ENCODE measurements at places on chromosomes 4 and X. TPM values are rescaled to one million over a fixed set of nuclear protein-coding genes. Genes with fewer than 3 reads are reported as not detected.

The AR gene
- 18.3 TPM for total RNA-seq

The CCDC110 gene
- 6.2 TPM for total RNA-seq

The DCLK2 gene
- total RNA-seq, result 32.2 TPM

The LEF1 gene
- 0.54 TPM for total RNA-seq

The LNX1 gene
- total RNA-seq, result 12.6 TPM

The AFAP1 gene
- 40.1 TPM for total RNA-seq

The CT45A1 gene
- not detected for total RNA-seq

The FAT1 gene
- 117 TPM for total RNA-seq

The TMEM31 gene
- total RNA-seq, result not detected

The YY2 gene
- total RNA-seq, result 1.5 TPM

The FAT4 gene
- total RNA-seq, result 53.6 TPM

The COL25A1 gene
- total RNA-seq, result 0.81 TPM

- no peak overlapping the region for H3K4me3 ChIP-seq
- no peak overlapping the region for H3K27ac ChIP-seq
- H3K4me1 ChIP-seq, result no peaks in the 10 kb centered on the region
- no peaks in the 10 kb centered on the region for H3K27me3 ChIP-seq
- no peak for DNase-seq
- no peaks in the 10 kb centered on the region for H3K36me3 ChIP-seq
Measured at GRCh38 chr4:61938250-61938846, 738.2 kb downstream of the ADGRL3 start.

GRCh38 chrX:32448320-32448719, 763.0 kb downstream of the DMD start:
- no peak for DNase-seq
- no peak overlapping the region for H3K4me3 ChIP-seq
- H3K36me3 ChIP-seq, result no peaks in the 10 kb centered on the region
- no peaks in the 10 kb centered on the region for H3K27me3 ChIP-seq
- H3K4me1 ChIP-seq, result no peaks in the 10 kb centered on the region
- no peak overlapping the region for H3K27ac ChIP-seq

GRCh38 chr4:2871911-2872310, 28.3 kb downstream of the ADD1 start:
- H3K36me3 ChIP-seq, result peaks cover 3% of the 10 kb centered on the region
- H3K4me1 ChIP-seq, result peaks cover 51% of the 10 kb centered on the region
- no peak for DNase-seq
- no peak overlapping the region for H3K27ac ChIP-seq
- no peak overlapping the region for H3K4me3 ChIP-seq

DNA sequence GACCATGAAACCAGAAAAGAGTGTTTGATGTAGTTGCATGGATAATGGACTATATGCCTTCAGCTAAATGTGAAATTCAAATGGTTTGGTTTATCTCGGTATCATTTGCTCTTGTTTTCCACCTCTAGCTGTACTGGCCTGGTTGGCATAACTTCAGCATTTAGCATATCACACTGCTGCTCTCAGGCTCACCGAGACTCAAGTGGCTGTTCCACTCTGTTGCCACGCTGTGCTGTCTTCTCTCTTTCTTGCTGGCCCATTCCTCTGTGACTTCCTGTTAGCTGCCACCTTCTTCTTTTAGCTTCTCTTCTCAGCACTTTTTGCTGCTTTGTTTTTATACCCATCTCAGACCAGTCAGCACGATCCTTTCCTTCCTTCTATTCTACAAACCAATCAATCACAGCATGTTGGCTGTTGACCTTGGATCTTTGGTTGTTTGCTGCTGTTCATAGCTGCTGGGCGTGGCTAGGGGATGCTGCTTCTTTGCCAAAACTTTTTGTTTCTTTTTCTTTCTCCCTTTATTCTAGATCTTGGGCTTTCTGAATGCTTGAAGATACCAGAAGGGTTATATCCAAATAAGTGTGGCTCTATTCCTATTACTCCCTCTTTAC, 24.0 kb downstream of the INTS6L start:
- peak overlapping the region; percentile 11 for H3K4me3 ChIP-seq
- H3K27me3 ChIP-seq, result no peaks in the 10 kb centered on the region
- no peaks in the 10 kb centered on the region for H3K4me1 ChIP-seq
- no peak for DNase-seq

DNA sequence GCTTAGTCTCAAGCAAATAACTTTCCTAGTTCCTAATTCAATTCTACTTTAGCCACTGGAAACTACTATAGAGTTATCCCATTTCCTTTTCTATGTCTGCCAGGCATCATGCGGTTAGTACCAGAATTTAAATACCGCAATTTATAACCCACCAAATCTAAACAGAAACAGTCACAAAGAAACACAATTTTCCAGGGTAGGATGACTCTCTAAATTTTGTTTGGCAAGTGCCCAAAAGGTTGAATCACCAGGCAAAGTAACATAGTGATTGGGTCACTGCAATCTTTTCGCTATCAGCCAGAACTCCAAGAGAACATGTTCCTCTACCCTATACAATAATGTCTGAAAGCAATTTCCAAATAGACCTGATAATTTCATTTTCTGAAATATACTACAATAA, 240.2 kb upstream of the GRIA3 start:
- no peak overlapping the region for H3K4me3 ChIP-seq
- no peak for DNase-seq
- H3K36me3 ChIP-seq, result no peaks in the 10 kb centered on the region

GRCh38 chrX:110407910-110408545, 49.4 kb downstream of the RTL9 start:
- H3K27me3 ChIP-seq, result no peaks in the 10 kb centered on the region
- H3K27ac ChIP-seq, result no peak overlapping the region
- no peak for DNase-seq
- H3K4me3 ChIP-seq, result no peak overlapping the region

- DNase-seq, result no peak
- no peaks in the 10 kb centered on the region for H3K27me3 ChIP-seq
- H3K36me3 ChIP-seq, result no peaks in the 10 kb centered on the region
- H3K4me3 ChIP-seq, result peak overlapping the region; percentile 31
- no peaks in the 10 kb centered on the region for H3K4me1 ChIP-seq
Measured at GRCh38 chrX:149471397-149471796, 33.7 kb downstream of the IDS start.

DNA sequence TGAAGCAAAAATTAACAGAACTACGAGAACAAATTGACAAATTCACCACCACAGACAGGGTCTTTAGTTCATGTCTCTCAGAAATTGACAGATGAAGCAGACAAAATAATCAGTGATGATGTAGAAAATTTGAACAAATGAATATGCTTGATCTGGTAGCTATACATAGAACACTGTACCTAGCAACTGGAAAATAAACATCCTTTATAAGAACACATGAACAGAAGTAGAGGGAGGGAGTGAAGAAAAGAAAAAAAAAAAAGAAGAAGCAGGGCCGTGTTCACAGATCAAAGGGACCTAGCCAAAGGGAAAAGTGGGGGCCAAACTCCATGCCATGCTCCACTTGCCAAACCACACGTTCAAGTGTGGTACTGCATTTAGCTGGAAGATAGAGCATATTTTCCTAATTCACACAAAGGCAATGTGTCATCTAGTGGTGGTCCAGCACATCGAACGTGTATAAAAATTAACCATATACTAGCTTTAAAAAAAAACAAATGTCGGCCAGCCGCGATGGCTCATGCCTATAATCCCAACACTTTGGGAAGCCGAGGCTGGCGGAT, 5.6 kb upstream of the THOC2 start:
- no peaks in the 10 kb centered on the region for H3K36me3 ChIP-seq
- no peaks in the 10 kb centered on the region for H3K4me1 ChIP-seq
- no peaks in the 10 kb centered on the region for H3K27me3 ChIP-seq
- no peak for DNase-seq

DNA sequence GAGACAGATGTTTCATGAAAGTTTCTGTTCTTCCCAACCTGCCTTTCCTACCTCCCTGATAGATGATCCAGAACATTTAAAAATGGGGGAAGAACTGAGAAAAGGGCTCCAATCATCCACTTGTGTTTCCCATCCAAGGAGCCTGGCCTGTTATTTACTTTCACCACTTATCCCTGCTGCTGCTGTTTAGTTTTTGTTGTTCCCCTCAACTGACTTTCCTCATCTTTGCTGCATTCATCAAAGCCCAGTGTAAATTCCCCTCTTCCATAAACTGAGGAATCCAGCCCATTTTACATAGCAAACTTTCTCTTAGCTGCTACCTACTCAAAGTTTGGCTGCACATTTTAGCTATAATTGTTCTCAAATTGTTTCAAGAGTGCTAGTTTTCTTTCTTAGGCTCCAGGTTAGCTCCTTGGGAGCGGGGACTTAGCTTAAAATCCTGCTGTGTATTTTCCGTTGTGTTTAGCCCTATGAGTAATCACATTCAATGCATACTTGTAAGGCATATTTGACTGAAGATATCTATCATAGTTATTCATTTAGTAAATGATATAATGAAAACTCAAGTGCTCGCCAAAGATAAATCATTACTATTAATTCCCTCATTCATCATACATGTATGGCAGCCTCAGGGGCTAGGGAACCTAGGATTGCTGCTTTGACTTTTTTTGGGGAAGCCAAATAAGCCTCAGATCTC, 1.4 kb upstream of the PTPN13 start:
- H3K4me1 ChIP-seq, result peaks cover 5% of the 10 kb centered on the region
- no peak for DNase-seq
- no peaks in the 10 kb centered on the region for H3K36me3 ChIP-seq

DNA sequence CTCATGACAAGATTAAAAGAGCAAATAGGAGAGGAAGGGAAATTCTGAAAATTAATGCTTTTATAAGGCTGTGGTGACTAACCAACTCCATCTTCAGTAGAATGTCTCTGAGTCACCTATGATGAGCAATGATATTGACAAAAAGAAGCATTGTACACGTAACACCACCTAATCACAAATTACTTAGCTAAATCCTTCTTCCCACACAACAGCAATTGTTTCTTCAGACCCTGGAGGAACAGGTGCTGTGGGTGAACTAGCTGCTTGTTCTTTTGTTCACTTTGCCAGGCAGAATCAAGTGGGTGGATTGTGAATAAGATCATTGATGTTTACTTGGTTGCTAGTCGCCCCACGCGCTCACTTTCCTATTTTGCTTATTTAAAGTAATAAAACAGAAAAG, 315.5 kb downstream of the CAMK2D start:
- H3K4me1 ChIP-seq, result peaks cover 74% of the 10 kb centered on the region
- H3K27me3 ChIP-seq, result no peaks in the 10 kb centered on the region
- DNase-seq, result no peak
- H3K36me3 ChIP-seq, result no peaks in the 10 kb centered on the region

GRCh38 chr4:144371485-144371884, 231.0 kb upstream of the GYPA start:
- H3K27ac ChIP-seq, result no peak overlapping the region
- no peaks in the 10 kb centered on the region for H3K4me1 ChIP-seq
- no peak for DNase-seq
- H3K27me3 ChIP-seq, result no peaks in the 10 kb centered on the region
- H3K4me3 ChIP-seq, result no peak overlapping the region
- no peaks in the 10 kb centered on the region for H3K36me3 ChIP-seq

- no peaks in the 10 kb centered on the region for H3K27me3 ChIP-seq
- H3K27ac ChIP-seq, result no peak overlapping the region
- no peak overlapping the region for H3K4me3 ChIP-seq
- no peak for DNase-seq
Measured at GRCh38 chr4:161097821-161098220, 1066.0 kb downstream of the FSTL5 start.

DNA sequence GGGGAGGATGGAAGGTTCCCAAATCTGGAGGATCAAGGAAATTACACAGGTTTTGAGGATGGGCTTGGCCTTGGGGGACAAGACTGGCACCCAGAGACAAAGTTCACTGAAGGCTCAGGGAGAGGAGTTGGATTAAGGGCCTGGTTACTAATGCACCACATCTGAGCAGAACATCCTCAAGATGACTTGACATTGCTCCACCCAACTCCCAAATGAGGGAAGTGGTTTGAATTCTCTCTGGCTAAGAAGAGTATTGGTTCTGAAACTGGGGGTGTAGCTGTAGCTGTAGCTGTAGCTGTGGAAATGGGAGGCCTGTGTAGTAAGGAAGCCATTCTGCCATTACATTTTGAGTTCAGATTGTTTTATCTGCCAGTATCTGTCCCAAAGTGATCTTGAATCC, 129.4 kb downstream of the RASL11B start:
- no peak overlapping the region for H3K27ac ChIP-seq
- H3K4me3 ChIP-seq, result no peak overlapping the region
- DNase-seq, result no peak
- no peaks in the 10 kb centered on the region for H3K27me3 ChIP-seq
- H3K36me3 ChIP-seq, result no peaks in the 10 kb centered on the region

- H3K4me3 ChIP-seq, result no peak overlapping the region
- H3K36me3 ChIP-seq, result no peaks in the 10 kb centered on the region
- H3K4me1 ChIP-seq, result peaks cover 25% of the 10 kb centered on the region
- no peak for DNase-seq
- H3K27ac ChIP-seq, result no peak overlapping the region
Measured at GRCh38 chr4:145486603-145487002, 5.0 kb downstream of the SMAD1 start.

DNA sequence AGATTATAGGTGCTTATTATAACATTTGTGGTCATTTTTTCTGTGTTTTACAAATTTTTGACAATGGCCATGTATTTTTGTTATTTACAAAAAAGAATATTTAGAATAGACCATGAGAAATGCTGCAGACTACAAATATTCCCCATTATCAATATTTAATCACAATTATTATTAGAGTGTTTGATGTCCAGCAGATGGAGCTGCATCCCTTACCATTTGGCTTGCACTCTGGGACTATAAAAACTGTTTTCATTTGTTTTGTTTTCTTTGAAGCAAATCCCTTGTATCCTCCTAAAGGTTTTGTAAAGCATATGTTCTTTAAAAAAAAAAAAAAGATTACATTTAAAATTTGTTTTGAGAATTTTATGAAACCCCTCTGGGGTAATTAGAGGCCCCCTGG, 85.6 kb upstream of the CXorf66 start:
- no peaks in the 10 kb centered on the region for H3K27me3 ChIP-seq
- H3K4me1 ChIP-seq, result no peaks in the 10 kb centered on the region
- no peaks in the 10 kb centered on the region for H3K36me3 ChIP-seq
- no peak overlapping the region for H3K27ac ChIP-seq
- no peak for DNase-seq

DNA sequence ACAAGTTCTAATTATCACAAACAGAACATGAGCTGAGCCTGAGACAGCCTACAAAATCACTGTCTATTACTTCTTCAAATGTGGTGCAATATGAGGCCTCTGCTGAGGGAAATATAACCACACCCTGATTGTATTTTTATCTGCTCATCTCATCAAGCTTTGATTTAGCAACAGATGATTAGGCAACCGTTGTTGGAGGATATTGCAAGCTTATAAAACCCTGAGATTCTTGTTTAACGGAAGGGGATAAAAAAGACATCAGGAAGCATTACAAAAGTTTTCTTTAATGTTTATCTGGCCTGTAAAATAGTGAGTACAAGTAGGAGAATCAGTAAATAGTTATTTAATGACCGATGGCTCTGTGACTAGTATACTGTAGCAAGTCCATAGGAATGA, 108.5 kb downstream of the ZNF330 start:
- H3K36me3 ChIP-seq, result no peaks in the 10 kb centered on the region
- H3K4me1 ChIP-seq, result no peaks in the 10 kb centered on the region
- H3K4me3 ChIP-seq, result no peak overlapping the region

DNA sequence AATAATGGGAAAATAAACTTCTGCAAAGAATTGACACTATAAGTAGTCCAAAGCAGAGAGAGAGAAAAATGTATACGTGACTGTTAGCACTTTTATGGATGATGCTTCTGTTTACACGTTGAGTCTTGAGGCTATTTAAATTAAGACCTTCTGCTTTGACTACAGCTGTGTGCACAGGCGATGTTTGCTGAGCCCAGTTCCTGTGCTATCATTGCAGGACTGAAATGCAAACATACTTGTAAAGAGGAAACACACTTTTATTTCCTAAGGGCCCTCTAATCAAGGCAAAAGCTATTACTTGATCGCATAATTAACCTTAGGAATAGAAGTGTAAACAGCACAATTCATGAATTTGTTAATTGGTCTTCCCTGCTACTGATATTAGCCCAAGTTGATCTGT, 226.9 kb downstream of the FBXW7 start:
- no peak overlapping the region for H3K27ac ChIP-seq
- H3K27me3 ChIP-seq, result no peaks in the 10 kb centered on the region
- H3K4me3 ChIP-seq, result no peak overlapping the region
- DNase-seq, result no peak
- no peaks in the 10 kb centered on the region for H3K36me3 ChIP-seq

Measured in thoracic aorta (tissue), 2 donors.